Amniotic epithelial cell (primary cell): ENCODE measurements at places on chromosomes 7 and 10.
A peak's percentile ranks its signal among the peaks of the same experiment; 100 is the strongest.

DNA sequence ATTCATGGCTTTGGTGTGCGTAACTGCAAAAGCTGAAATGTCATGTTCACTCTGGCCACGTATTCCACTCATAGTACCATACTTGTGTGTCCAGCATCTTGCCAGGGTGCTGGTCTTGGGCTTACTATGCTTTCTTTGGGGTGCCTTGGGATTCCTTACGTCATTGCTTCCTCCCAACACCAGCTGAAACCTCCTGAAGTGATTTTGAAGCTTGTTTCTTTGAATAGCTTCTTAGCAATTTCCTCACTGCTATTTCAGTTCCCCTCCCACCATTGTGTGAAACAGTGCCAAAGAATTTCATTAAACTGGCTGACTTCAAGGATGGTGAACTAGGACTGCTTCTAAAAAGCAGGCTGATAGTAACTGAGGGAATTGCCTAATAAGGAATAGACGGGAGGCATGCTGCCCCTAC lies 36.9 kb downstream of the ENTPD1 start:
- DNase-seq = no peak

DNA sequence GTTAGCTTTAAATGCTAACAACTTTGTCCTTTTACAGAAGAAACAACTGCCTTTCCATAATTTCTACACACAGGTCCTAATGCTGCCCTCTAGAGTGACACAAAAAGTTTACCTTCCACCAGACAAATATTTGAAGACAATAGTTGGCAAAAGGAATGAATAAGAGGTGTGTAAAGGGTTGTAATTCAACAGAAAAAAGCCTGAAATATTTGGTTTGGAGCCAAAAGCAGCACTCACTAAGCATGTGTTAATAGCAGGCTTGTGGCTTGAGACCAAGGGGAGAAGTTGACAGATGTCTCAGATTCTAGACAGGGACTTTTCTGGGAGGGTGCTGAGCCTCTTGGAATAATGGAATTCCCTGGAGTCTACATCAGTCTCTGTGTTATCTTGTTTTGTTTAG lies 156.2 kb upstream of the GALNT17 start:
- DNase-seq = no peak

- peak; percentile 44 for DNase-seq
These were observed 18.8 kb upstream of the MINDY3 start for GRCh38 chr10:15879058-15879457.

GRCh38 chr7:110850224-110850623 lies 240.7 kb upstream of the LRRN3 start:
- no peak for DNase-seq

DNA sequence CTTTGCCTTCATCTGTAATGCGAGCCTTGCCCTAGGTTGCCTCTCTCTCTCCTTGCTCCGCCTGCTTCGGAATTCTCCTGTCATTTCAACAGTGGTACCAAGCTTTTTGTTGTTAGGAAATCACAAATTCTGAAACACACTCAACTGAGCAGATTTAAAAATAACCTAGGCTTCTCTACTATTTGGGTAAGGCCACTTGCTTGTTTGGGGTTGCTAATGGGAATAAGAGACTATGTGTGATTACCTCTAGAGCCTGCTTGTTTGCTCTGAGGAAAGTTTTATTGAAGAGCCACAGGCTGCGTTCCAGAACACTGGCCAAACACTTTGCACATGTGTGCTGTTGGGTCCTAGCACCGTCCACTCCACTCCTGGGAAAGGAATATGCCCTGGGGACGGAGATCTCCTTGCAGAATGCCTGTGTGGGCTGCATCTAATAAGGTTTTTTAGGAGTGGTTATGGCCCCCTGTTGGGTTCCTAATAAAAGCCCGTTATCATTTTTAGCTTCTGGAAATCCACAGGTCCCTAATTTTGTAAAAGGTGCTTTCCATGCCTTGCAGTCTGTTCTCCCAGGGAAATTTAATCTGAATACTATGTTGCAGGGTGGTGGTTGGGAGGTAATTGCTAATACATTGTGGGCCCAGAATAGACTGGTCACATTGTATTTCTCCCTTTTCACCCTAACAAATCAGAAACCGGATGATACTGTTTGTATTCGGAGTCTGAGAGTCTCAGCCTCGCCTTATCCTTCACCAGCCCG lies 68.7 kb upstream of the KLF6 start:
- DNase-seq = peak; percentile 31

DNA sequence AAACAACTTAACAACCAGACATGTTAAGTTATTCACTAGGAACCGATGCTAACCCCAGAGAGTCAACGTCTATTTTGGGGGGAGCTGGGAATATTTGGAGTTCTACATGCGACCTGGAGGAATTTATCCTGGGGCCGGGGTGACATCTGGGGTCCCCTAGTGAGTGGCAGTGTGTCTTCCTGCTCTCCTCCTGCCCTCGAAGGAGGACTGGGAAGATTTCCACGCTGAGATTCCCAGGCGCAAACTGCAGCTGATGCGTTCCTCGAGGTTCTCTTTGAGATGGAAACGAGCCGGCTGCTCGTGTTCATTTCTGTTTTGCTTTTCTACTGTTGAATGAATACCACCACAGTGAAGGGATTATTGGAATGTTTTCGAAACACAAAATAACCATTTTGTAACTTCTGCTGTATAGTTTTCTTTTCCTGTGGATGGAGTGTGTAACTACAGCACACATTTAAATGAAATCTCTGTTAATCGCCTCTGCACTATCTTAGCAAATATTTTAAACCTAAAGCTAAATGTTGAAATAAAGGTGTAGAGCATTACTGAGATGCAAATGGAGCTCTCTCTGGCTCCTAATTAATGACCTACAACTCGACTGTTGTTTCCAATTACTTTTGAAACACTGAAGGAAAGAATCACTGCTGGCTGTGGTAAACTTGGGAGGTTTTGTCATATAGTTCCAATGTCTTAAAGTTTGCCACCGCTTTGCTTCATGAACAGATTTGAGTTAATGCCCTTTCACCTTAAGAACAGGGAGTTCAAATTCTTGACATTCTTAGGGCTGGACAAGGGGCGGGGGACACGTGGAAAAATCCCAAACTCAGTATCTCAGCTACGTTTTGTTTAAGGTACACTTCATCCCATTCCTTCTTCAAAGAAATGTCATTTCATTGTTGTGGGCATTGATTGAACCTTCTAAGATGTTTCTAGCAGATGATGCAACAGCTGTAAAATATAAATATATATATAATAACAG lies 21.1 kb downstream of the GATA3 start:
- peak; percentile 33 for DNase-seq

- no peak for DNase-seq
These were observed 6.0 kb downstream of the SKIDA1 start for GRCh38 chr10:21519397-21519933.

GRCh38 chr10:35458500-35459448 lies 122.5 kb downstream of the CCNY start:
- DNase-seq = no peak

GRCh38 chr7:69438584-69439412 lies 159.5 kb upstream of the AUTS2 start:
- no peak for DNase-seq

DNA sequence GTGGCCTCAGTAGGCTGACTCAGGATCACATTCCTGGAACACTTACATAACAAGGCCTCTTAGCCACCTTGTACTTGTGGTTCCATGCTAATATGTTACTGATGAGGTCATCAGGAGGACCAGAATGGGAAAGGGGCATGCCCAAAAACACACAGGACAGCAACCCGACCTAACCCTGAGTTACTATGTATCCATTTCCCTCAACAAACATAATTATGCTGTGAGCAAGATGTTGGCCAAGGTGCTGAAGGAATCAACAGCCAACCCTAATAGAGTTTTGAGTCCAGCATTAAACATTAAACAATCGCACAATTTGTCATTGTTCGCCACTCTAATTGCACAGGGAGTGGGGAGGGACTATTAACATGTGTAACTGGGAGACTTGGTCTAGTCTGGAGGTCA lies 129.4 kb downstream of the PLPP4 start:
- DNase-seq = peak; percentile 73

- DNase-seq = no peak
These were observed 78.1 kb downstream of the CDH23 start for GRCh38 chr10:71474702-71475242.

DNA sequence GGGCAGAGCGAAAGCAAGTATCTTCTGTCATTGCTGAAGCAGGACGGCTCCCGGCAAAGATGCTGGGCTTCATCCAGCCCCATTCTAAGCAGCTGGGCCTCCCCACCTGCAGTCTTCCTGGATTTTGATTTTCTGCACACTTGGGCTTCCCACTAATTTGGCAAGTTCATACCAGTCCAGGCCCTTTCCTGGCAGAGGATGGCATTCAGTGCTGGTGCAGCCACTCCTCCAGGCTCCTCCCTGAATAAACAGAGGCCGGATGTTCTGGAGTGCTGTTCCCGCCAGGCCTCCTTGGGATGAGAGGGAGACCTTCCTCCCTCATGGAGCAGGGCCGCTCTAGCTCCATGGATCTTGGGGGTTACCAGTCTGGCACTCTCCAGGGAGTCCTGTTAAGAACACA lies 3.4 kb downstream of the BAG3 start:
- no peak for DNase-seq
